ENCODE measurements at places on chromosomes 3 and 15.

DNA sequence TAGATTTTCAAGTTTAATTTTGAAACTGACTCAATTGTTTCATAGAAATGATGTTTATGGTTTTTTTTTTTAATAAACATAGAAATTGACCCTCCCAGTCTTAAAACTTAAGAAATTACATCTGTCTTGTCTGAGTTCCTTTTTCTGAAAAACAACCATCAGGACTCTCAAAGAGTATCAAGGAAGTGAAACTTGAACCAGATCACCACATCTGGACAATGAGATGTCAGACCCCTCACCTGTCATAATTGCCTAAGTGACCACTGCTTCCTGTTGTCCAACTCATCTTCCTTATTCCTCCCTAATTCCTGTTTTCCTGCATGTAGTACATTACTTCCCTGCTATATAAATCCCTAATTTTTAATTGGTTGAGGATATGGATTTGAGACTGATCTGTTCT lies 441.5 kb upstream of the ARHGEF26 start:
- DNase-seq: no peak

DNA sequence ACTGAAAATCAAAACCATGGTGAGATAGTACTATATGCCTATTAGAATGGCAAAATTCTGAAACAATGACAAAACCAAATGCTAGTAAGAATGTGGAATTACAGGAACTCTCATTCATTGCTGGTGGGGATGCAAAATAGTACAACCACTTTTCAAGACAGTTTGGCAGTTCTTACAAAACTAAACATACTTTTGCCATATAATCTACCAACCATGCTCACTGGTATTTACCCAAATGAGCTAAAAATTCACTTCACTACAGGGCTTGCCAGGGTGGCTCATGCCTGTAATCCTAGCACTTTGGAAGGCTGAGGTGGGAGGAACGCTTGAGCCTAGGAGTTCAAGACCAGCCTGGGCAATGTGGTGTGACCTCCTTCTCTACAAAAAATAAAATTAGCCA lies 40.0 kb downstream of the MYO9A start:
- no peak for DNase-seq

- DNase-seq: no peak
These were observed 37.2 kb upstream of the THBS1 start for GRCh38 chr15:39543651-39544050.

DNA sequence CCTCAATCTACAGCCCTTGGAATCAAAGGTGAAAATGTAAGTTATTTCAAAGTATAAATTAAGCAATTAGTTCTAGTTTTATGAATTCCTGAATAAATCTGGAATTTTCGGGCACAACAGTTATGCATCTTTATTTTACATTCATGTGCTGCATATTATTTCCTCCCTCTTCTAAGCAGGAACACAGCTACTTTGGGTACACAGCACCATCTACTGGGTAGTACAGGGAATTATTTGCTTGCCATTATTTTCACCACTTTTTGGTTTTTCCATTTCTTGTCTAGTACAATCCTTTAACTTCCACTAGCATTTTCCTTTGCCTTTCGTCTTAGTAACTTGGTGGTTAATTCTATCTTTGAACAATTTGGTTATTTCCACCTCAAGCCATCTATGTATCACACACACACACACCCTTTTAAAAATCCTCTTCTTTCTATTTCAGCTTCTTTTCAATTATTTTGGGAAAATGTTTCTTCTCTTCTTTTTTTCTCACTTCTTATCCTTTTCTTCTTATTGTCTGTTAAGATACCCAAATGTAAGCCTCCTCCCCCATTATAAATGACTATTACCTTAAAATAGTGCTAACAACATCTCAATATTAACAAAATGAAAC lies 451.0 kb downstream of the MFSD1 start:
- peak; percentile 20 for DNase-seq

DNA sequence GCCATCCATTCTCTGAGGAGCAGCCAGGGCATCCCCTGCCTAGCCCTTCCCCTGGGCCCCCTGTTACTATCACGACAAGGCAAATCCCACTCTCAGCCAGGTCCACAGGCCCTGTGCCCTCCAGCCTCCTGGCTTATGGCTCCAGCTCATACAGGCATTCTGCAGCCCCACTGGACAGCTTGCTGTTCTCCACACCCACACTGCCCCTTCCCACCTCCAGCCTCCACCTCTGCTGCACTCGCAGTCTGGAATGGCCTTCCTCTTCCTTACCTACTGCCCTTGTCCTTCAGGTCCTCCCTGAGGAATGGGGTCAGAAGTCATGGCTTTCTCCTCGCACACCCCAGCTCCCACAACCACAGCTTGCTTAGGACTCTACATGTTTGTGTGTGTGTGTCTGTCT lies 40.4 kb downstream of the CCDC33 start:
- DNase-seq: no peak

All from DMS 273 treated with DMSO at 0.1 percent for 48 hours (cell line).